ENCODE measurements at places on chromosomes 1 and 21.

DNA sequence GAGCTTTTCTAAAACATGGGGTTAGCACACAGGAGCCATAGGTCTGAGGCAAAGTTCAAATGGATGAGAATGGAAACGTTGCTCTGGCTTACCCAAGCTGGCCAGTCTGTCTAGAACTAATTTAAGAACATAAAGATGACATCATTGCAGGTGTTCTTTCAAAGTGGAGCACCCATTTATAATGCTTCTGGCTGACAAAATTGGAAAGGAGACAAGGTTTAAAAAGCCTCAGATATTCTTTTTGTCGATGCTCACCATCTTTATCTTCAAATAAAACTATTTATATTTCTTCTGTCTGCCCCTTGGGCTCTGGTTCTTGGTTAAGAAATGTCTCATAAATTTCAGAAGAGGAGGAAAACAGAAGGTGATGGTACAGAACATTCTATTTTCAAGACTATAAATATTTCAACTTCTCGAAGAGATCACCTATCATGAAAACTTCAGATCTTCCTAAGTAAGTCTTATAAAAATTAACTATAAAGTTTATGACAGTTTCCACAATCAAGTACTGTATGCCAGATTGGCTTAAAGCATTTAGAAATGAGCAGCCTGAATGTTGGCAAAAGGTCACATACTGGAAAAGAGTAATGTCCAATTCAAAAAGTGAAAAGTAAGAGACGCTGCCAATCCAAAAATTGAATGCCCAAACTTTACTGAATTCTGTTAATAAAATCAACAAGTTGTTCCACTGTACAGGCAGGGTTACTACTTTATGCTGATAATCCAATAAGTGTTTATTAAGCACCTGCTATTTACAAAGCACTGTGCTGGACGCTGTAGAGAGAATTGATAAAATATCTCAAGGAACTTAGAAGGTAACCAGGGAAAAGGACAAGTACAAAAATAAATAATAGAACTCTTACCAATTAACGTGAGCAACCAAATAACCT lies 92.0 kb downstream of the ETS2 start:
- no peak for DNase-seq
- H3K27ac ChIP-seq, result no peak overlapping the region
- no peaks in the 10 kb centered on the region for H3K27me3 ChIP-seq
- H3K36me3 ChIP-seq, result peaks cover 3% of the 10 kb centered on the region

GRCh38 chr1:224175617-224176016 lies 7.4 kb upstream of the DEGS1 start:
- H3K4me3 ChIP-seq, result peak overlapping the region; percentile 82
- H3K36me3 ChIP-seq, result no peaks in the 10 kb centered on the region
- H3K27ac ChIP-seq, result peak overlapping the region; percentile 67
- no peaks in the 10 kb centered on the region for H3K27me3 ChIP-seq

DNA sequence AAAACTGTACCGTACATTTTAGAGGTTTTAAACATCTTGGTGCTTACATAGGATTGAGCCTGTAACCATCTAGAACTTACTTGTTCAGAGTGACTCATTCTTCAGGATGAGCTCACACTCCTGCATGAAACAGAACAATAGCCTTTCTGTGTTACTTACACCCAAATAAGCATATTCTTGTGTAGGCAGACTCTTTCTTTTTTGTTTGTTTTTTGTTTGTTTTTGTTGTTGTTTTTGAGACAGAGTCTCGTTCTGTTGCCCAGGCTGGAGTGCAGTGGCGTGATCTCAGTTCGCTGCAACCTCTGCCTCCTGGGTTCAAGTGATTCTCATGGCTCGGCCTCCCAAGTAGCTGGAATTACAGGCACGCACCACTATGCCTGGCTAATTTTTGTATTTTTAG lies 3.8 kb upstream of the CA6 start:
- no peak overlapping the region for H3K27ac ChIP-seq
- no peak for DNase-seq
- peaks cover 26% of the 10 kb centered on the region for H3K4me1 ChIP-seq
- H3K36me3 ChIP-seq, result no peaks in the 10 kb centered on the region

GRCh38 chr21:33968995-33969348 lies 53.4 kb upstream of the ATP5PO start:
- peaks cover 7% of the 10 kb centered on the region for H3K36me3 ChIP-seq
- no peaks in the 10 kb centered on the region for H3K27me3 ChIP-seq
- peak overlapping the region; percentile 27 for H3K4me3 ChIP-seq
- no peak for DNase-seq
- peaks cover 31% of the 10 kb centered on the region for H3K4me1 ChIP-seq

GRCh38 chr1:203225071-203225470 lies 4.4 kb downstream of the CHIT1 start:
- H3K27ac ChIP-seq, result no peak overlapping the region
- no peak for DNase-seq
- H3K4me1 ChIP-seq, result no peaks in the 10 kb centered on the region
- no peak overlapping the region for H3K4me3 ChIP-seq

GRCh38 chr1:94281361-94282142 lies 44.2 kb upstream of the ARHGAP29 start:
- no peak for DNase-seq
- no peaks in the 10 kb centered on the region for H3K27me3 ChIP-seq
- H3K4me3 ChIP-seq, result no peak overlapping the region
- H3K4me1 ChIP-seq, result peaks cover 7% of the 10 kb centered on the region
- no peaks in the 10 kb centered on the region for H3K36me3 ChIP-seq
- H3K27ac ChIP-seq, result no peak overlapping the region

- DNase-seq, result no peak
- H3K4me1 ChIP-seq, result peaks cover 29% of the 10 kb centered on the region
- peak overlapping the region; percentile 91 for H3K27ac ChIP-seq
These were observed 1.3 kb downstream of the ADARB1 start for GRCh38 chr21:45075596-45076244.

DNA sequence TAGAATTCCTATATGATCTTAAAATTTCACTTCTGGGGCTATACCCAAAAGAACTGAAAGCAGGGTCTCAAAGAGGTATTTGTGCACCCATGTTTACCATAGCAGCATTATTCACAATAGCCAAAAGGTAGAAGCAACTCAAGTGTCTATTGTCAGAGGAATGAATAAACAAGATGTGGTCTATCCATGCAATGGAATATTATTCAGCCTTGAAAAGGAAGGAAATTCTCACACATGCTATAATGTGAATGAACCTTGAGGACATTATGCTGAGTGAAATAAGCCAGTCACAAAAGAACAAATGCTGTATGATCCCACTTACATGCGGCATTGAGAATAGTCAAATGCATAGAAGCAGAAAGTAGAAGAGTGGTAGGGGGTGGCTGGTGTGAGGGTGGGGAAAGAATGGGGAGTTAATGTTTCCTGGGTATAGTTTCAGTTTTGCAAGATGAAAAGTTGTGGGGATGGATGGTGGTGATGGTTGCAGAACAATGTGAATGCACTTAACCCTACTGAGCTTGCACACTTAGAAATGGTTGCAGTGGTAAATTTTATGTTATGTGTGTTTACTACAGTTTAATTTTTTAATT lies 122.4 kb downstream of the TOMM20 start:
- no peak overlapping the region for H3K4me3 ChIP-seq
- H3K36me3 ChIP-seq, result no peaks in the 10 kb centered on the region
- H3K4me1 ChIP-seq, result no peaks in the 10 kb centered on the region

DNA sequence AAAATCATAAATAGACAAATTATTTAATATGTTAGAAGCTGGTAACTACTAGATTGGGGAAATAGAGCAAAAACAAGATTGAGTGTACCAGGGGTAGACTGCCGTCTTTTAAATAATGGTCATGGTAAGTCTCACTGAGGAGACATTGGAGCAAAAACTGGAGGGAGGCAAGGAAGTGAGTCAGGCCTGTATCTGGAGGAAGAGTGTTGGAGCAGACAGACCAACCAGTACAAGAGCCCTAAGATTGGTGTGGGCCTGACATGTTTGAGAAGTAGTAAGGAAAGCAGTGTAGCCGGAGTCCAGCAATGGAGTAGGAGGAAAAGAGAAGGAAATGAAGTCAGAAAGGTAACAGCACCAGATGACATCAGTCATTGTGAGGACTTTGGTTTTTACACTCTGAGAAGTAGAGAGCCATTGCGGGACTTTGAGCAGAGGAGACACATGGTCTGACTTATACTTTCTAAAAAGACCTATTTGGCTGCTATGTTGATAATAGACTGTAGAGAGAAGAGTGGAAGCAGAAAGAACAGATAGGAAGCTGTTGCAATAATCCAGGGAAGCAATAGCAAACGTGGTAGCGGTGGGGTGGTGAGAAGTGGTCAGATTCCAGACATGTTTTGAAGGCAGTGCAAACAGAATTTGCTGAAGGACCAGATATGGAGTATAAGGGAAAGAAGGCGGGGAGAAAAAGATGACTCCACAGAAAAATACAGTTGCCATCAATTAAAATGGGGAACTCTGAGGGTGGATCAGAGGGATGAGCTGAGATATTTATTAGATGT lies 44.7 kb upstream of the GJA5 start:
- no peaks in the 10 kb centered on the region for H3K4me1 ChIP-seq
- no peak overlapping the region for H3K27ac ChIP-seq
- no peaks in the 10 kb centered on the region for H3K36me3 ChIP-seq

- no peak for DNase-seq
- H3K36me3 ChIP-seq, result peaks cover 6% of the 10 kb centered on the region
- H3K4me1 ChIP-seq, result peaks cover 45% of the 10 kb centered on the region
- no peaks in the 10 kb centered on the region for H3K27me3 ChIP-seq
- H3K27ac ChIP-seq, result peak overlapping the region; percentile 79
These were observed 200.4 kb downstream of the NRIP1 start for GRCh38 chr21:14864211-14865021.

GRCh38 chr1:43902058-43902831 lies 31.4 kb upstream of the ARTN start:
- no peaks in the 10 kb centered on the region for H3K4me1 ChIP-seq
- H3K27me3 ChIP-seq, result no peaks in the 10 kb centered on the region
- no peak overlapping the region for H3K27ac ChIP-seq
- no peak overlapping the region for H3K4me3 ChIP-seq
- peaks cover 7% of the 10 kb centered on the region for H3K36me3 ChIP-seq

- H3K27ac ChIP-seq, result no peak overlapping the region
- no peak for DNase-seq
- H3K4me1 ChIP-seq, result no peaks in the 10 kb centered on the region
These were observed 15.0 kb upstream of the NEK7 start for GRCh38 chr1:198141668-198142351.

DNA sequence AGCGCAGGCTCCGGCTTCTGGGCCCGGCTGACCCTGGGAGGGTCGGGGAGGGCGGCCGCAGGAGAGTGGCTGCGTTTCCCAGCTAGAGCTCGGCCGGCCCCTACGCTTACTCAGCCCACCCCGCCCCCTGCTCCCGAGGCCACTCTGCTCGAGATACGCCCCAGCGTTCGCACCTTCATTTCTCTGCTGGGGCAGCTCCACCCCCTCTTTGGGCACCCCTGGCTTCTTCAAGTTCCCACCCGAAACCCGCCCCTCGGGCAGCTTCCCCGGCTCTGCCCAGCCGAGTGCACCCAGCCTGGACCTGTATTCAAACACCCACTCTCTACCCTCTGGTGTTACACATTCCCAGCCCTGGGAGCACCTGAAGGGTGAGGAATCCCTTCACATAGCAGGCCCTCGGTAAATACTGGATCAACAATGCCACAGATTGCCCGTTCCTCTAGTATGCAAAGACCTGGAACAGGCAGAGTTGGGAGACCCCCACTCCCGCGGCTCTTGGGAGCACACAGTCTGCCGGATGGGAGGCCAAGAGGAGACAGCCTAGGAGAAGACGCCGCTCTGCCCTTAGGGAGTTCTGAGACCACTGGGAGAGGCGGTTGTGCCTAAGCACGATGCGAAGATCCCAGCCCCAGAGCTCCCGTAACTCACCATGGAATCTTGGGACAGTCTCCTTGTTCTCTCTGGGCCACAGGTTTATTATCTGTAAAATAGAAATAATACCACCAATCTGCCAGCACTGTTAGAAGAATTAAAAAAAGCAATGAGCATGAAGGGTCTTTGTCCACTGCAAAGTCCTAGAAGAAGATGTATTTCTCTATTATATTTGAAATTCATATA lies 566 bp upstream of the PAQR7 start:
- peak overlapping the region; percentile 88 for H3K4me3 ChIP-seq
- no peaks in the 10 kb centered on the region for H3K27me3 ChIP-seq
- peaks cover 34% of the 10 kb centered on the region for H3K4me1 ChIP-seq
- DNase-seq, result no peak
- no peaks in the 10 kb centered on the region for H3K36me3 ChIP-seq

GRCh38 chr1:65108025-65108642 lies 39.9 kb upstream of the AK4 start:
- H3K27me3 ChIP-seq, result no peaks in the 10 kb centered on the region
- H3K27ac ChIP-seq, result peak overlapping the region; percentile 5
- no peak for DNase-seq
- H3K4me3 ChIP-seq, result no peak overlapping the region
- no peaks in the 10 kb centered on the region for H3K36me3 ChIP-seq

- no peak overlapping the region for H3K27ac ChIP-seq
- no peaks in the 10 kb centered on the region for H3K27me3 ChIP-seq
- DNase-seq, result no peak
- H3K36me3 ChIP-seq, result no peaks in the 10 kb centered on the region
- no peaks in the 10 kb centered on the region for H3K4me1 ChIP-seq
These were observed 76.5 kb upstream of the C1orf21 start for GRCh38 chr1:184310157-184310819.
